ENCODE measurements at places on chromosomes 1 and 21.

DNA sequence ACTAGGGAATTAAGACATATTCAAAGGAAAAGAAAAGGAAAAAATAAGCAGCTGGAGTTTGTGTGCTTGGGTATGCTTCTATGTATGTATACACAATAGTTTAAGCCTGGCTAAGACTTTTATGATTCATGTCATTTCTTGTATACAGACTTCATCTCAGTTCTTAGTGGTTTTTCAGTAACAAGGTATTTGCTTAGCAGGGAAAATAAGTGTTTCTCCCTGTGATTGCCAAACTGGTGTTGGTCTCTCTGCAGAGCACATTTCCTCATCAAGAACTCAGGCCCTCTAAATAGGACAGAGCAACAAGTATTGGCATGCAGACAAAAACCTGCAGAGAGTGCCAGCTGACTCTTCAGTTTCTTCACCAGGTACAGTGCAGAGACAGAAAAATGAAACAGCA, 484.4 kb upstream of the ZRANB2 start:
- DNase-seq: no peak

- peak; percentile 71 for DNase-seq
Measured at GRCh38 chr1:15028102-15028501, 125.4 kb upstream of the TMEM51 start.

GRCh38 chr21:34923202-34923601, 125.9 kb downstream of the RUNX1 start:
- no peak for DNase-seq

GRCh38 chr1:118116909-118117308, 68.1 kb downstream of the SPAG17 start:
- DNase-seq: no peak

DNA sequence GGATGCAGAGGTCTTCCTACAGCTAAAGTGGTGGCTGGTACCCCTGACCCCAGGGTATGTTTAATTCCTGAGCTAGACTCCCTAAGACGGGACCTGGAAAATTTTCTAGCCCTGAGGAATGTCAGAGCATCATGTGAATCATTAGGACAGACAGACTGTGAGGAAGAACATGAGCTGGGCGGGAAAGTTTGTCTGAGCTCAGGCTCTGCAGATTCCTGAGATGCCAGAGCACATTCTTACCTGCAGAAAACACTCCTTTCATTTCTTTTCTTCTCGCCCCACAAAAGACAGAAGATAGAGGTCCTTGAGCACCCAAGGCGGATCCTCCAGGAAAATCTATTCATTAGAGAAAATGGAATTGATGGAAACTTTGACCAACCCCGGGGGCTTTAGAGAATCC, 6.5 kb downstream of the CAPN2 start:
- DNase-seq: no peak

DNA sequence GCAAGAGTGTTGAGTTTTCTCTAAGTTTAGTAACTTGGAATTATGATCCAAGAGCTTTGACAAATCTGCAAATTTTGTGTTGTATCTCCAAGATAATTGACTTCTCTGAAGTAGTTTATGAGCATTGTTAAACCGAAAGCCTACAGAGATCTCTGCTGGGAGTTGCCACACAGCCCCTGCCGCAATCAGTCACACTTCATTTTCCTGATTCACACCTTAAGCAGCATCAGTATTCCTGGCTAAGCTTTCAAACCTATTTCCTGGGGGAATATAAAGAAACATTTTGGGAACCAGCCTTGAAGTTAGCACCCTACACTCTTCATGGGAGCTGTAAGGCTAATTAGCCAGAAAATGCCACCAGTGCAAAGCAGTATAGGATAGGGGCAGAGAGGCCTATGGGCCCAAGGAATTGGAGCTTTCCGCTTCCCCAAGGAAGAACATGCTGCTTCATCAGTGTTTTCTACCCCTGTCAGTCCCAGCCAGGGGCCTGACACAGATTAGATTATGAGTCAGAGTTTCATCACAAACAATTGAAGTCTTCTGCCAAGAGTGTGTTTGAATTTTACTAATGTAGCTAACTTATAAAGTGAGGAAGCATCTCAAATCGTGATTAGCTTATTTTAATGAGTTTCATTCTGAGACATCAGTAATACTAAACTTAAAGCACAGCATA, 23.2 kb upstream of the CACYBP start:
- DNase-seq: no peak

GRCh38 chr1:66220477-66220876, 313.5 kb upstream of the SGIP1 start:
- no peak for DNase-seq

GRCh38 chr1:206705191-206705590, 20.5 kb downstream of the MAPKAPK2 start:
- no peak for DNase-seq

GRCh38 chr1:244162786-244163530, 111.9 kb downstream of the ZBTB18 start:
- DNase-seq: no peak
